ENCODE measurements at places on chromosomes 4 and X.

- no peak for DNase-seq
These were observed 53.9 kb downstream of the FGFBP1 start for GRCh38 chr4:15884666-15885065.

DNA sequence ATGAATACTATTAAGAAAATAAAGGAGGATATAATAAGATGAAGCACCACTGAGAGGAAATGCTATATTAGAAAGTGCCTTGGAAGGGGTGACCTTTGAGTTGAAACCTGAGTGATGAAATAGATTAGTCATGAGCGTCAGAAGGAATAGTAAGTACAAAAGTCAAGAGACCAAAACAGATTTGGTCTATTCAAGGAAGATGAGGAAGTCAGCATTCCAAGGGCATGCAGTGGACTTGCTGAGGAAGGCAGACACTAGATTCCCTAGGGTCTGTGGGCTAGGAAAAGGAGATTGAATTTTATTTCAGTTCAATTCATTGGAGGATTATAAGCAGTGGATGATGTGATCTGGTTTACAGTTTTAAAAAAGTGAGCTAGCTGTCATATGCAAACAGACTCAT is 73.0 kb upstream of the WDFY3 start:
- peak; percentile 1 for DNase-seq

GRCh38 chr4:6112606-6113290 is 87.6 kb downstream of the JAKMIP1 start:
- DNase-seq = no peak

- DNase-seq = peak; percentile 16
These were observed 50.5 kb upstream of the OGT start for GRCh38 chrX:71482228-71482958.

- no peak for DNase-seq
These were observed 5.1 kb downstream of the PSAPL1 start for GRCh38 chr4:7429601-7430078.

DNA sequence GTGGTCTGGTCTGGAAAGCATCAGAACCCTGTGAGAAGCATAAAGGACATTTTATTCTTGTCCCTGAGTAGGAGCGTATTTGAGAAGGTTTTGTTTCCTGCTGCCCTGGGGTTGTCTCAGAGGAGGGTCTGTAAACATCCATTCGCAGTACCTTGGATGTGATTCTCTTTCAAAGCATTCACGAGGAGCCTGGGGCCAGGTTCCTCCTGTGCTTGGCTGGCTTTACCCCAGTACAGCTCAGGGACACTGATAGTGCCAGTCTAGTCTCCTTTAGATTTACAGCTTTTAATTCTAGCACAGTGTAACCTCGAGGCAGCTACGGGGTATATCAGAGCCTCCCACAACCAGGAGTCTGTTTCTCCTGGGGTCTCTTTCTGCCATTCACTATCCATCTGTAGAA is 2.7 kb downstream of the CLRN2 start:
- no peak for DNase-seq

DNA sequence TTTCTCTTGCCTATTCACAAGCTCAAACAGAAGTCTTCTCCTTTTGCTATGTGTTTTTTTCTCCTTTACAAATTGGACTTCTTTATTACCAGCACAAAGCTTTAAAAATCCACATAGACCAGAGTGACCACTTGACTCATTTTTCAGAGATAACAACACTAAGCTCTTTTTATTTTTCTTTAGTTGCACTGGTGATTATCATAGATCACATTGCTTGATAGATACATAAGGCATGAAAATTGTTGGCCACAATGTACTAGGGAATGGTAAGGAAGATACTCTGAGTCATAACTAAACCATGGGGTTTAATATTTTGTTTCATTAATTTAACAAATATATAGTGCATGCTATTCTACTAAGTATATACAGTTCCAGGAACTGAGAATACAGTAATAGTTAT is 159.0 kb downstream of the GASK1B start:
- DNase-seq = peak; percentile 54

- no peak for DNase-seq
These were observed 154.3 kb upstream of the EDNRA start for GRCh38 chr4:147326591-147326990.

DNA sequence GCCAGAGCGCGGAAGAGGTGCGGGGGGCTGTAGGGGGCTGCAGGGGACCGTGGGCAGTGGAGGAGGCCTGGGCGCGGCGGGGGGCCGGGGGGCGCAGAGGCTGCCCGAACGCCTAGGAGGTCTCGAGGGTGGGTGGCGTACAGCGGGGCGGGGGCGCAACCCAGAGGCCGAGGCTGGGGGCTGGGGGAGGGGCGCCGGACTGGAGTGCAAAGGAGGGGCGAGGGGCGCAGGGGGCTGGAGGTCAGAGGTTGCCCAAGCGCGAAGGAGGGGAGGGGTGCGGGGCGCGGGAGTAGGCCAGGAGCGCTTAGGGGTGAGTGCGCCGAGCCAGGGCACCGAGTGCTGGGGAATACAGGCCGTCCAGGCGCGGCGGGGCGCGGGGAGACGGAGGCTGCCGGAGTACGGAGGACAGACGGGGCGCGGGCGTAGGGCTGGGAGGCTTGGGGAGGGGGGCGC is 255 bp downstream of the GYG2 start:
- DNase-seq = no peak
